ENCODE measurements at places on chromosomes 1 and 21. TPM values are rescaled to one million over a fixed set of nuclear protein-coding genes. Genes with fewer than 3 reads are reported as not detected.

DNA sequence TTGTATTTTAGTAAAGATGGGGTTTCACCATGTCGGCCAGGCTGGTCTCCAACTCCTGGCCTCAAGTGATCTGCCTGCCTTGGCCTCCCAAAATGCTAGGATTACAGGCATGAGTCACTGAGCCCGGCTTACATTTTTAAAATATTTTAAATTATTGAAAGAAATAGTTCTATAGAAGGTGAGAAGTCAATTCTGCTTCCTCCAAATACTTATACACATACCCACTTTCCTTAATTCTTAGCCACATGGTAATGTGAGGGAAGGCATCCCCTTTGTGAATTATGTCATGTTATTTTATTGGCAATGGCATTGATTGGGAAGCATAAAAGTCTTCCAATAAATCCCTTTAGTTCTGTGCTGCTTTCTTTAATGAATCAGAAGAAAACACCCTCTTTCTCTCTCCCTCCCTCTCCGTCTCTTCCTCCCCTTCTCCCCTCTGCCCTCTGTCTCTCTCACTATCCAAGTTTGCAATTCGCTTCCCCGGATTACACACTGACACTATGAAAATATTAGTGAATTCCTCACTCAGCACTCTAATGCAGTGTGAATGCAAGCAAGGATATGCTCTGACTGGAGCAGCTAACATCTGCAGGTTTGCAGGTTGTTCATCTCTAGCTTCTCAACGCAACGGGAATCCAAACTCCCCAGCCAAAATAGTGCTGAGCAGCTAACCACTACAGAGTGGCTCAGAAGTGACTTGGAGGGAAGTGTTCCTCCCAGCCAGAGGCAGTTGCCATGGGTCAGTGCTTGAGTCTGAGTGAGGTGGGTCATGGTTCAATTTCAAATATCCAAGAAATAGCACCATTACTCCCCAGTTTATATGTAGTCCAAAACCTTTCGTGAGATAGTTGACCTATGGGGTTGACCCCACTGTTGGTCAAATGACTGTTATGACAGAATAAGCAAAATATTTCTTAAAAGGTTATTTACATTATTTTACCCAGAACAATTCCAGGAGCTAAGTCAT lies 77.8 kb upstream of the CD55 start:
- H3K4me1 ChIP-seq = peaks cover 8% of the 10 kb centered on the region
- no peaks in the 10 kb centered on the region for H3K36me3 ChIP-seq
- H3K27ac ChIP-seq = no peak overlapping the region
- H3K4me3 ChIP-seq = no peak overlapping the region

DNA sequence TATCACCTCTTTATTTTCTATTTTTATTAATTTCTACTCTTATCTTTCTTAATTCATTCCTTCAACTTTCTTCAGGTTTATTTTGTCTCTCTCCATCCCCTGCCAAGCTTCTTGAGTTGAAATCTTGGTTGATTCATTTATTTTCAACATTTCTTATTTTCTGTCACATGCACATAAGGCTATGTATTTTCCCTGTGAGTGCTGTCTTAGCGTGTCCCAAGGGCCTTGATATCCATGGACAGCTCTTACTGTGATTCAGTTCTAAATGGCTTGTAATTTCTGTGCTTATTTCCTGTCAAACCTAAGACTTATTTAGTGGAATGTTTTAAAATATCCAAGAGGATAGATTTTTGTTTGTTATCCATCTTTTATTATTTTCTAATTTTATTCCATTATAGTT lies 36.8 kb upstream of the SCAF4 start:
- H3K36me3 ChIP-seq = no peaks in the 10 kb centered on the region
- H3K4me1 ChIP-seq = no peaks in the 10 kb centered on the region
- H3K4me3 ChIP-seq = no peak overlapping the region
- H3K27me3 ChIP-seq = no peaks in the 10 kb centered on the region
- H3K27ac ChIP-seq = no peak overlapping the region

CD1B gene
- total RNA-seq = not detected

DNA sequence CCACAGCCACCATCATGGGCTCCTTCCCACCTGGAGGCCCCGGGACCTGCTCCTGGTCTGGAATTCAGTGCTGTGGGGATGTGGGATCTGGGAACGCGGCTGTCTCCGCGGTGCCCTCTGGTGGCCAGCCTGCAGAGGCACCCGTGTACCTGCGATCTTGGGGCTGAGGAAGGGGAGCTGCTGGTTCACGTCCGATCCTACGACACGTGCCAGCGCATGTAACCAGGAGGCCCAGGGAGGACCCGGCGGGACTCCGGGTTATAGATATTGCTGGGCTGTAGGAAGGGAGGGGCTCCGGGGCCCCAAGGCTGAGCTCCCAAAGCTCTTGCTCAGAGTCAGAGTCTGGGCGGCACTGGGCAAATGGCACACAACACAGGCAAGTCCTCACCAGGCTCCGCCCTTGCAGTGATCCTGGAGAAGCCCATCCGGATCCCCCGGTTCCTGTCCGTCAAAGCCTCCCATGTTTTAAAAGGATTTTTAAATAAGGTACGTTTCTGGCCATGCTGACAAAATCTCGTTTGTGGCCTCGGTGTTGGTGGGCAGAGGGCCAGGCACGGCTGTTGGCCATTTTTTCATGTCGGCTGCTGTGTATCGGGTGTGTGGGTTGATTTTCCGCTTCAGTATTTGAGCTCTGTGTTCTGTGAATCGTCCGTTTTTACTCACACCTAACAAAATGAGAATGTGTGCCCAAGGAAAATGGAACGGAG lies 20.1 kb downstream of the FAAP20 start:
- peak overlapping the region; percentile 47 for H3K4me3 ChIP-seq
- peaks cover 12% of the 10 kb centered on the region for H3K4me1 ChIP-seq
- no peaks in the 10 kb centered on the region for H3K36me3 ChIP-seq
- H3K27ac ChIP-seq = no peak overlapping the region
- DNase-seq = peak; percentile 65

DNA sequence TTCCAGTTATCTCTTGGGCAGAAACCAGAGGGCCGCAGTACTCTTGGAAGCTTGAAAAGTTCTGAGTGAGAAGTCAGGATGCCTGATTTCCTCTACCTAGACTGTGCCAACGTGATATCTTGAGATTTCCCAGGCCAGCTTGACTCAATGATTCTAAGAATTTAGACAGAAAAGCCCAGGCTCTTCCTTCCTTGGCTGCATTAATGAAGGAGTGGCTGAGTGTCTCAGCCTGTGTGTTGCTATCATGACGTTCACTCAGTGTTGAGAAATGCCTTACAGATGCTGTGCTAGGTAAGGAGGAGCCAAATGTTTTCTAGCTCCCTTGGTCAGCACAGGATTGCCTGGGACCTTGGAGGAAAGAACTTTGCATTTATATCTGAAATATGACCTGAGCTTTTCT lies 454.1 kb upstream of the USP24 start:
- no peaks in the 10 kb centered on the region for H3K36me3 ChIP-seq
- H3K27me3 ChIP-seq = no peaks in the 10 kb centered on the region
- H3K4me1 ChIP-seq = no peaks in the 10 kb centered on the region
- H3K4me3 ChIP-seq = no peak overlapping the region

- H3K27me3 ChIP-seq = no peaks in the 10 kb centered on the region
- no peak overlapping the region for H3K4me3 ChIP-seq
- H3K27ac ChIP-seq = peak overlapping the region; percentile 79
- H3K36me3 ChIP-seq = peaks cover 37% of the 10 kb centered on the region
- DNase-seq = peak; percentile 73
These were observed 99.5 kb upstream of the BMP8A start for GRCh38 chr1:39391691-39392679.

Measured in heart right ventricle (tissue), 16 donors.